Nucleus accumbens (tissue), 56 donors: ENCODE measurements at places on chromosomes 7 and 10.
A peak's percentile ranks its signal among the peaks of the same experiment; 100 is the strongest.

- no peak for DNase-seq
Observed at GRCh38 chr7:85230623-85231022, 43.8 kb upstream of the SEMA3D start.

DNA sequence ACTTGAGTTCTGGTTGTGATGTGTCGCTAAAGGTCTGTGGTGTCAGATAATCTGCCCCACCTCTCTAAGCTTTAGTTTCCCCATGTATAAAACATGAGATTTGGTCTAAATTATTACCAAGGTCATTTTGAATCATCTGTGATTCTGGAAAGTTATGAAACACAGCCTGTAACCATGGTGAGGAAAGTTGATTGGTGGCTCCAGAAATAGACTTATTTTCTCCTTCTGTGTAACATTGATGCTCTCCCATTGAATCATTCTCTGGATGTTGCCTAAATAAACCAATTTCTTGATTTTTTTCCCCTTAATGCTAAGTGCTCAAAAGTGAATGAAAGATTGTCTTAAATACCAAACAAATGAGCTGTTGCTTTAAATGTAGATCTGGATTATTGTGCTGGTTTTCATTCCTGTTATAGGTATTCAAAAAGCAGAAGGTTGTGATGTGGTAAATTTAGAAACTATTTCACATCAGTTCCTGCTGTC is 30.0 kb upstream of the PCGF5 start:
- DNase-seq: no peak

GRCh38 chr10:6128591-6129251 is 39.9 kb downstream of the RBM17 start:
- DNase-seq: no peak

GRCh38 chr10:106866244-106866845 is 298.2 kb downstream of the SORCS1 start:
- no peak for DNase-seq

GRCh38 chr10:78752221-78752620 is 316.5 kb upstream of the ZMIZ1 start:
- no peak for DNase-seq

GRCh38 chr10:113177936-113178335 is 227.9 kb downstream of the TCF7L2 start:
- DNase-seq: no peak

GRCh38 chr10:101686133-101686925 is 8.6 kb downstream of the FBXW4 start:
- DNase-seq: no peak

DNA sequence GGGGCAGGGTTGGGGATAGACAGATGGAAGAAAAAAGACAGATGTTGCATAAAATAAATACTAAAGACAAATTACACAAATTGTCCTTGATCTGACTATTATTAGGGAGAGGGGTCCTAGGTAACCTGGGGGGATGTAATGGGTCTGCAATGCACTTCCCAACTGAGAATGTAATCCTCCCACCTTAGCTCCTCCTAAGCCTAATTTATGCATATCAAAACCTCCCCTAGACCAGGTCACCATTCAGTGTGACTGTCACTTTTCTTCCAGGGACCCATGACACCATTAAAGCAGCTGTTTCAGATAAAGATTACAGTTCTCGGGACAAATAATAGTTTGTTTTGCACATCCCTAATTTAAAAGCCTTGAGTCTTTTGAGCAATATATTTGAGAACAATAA is 133.9 kb upstream of the FEZF1 start:
- DNase-seq: no peak

DNA sequence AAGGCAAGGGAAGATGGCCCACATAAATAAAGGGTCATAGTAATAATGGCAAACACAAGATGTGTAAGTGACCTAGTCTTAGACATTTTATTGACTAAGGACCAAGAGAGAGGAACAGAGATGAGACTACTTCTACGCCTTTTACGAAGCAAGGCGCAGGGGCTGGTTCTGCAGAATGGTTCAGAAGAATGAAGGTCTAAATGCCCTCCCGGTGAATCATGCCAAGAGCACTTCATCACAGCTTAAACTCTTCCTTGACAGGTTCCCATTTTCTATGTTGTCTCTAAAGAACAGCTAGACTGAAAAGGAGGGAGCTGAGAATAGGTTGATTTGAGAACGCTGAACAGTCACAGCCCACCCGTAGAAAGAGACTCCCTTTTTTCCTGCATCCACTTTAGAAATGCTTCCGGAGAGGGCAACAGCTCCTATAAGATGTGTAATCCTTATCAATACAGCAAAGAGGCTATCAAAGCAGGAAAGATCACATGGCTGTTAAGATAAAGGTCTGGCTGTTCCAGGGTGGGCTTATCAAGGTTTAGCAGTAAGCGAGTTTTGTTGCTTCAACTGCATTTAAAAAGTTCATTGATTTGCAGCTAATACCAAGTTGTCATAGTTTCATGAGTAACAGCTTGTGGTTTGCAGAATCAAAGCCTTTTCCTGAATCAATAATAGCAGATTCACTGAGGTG is 93.4 kb upstream of the AUTS2 start:
- no peak for DNase-seq

DNA sequence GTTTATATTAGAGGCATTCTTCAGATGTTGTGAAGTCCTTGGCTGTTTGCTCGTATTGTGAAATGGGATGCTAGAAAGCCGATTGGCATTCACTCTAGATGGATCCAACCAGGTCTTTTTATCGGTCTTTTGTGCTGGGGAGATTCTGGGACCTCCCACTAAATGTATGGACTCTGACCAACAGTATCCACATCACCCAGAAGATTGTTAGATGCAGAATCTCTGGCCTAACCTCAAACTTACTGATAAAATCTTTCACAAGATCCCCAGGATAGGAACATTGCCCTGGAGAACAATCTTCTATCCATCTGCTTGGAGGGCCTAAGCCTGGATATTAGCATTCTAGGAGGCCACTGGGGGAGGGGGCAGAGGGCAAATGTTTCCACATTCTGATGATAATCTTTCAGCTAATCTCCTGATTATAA is 160.9 kb downstream of the PLXDC2 start:
- no peak for DNase-seq

- DNase-seq: no peak
Observed at GRCh38 chr7:80139236-80139635, 4.6 kb downstream of the GNAI1 start.

- no peak for DNase-seq
Observed at GRCh38 chr10:103833731-103834365, 21.5 kb downstream of the SH3PXD2A start.

- no peak for DNase-seq
Observed at GRCh38 chr7:42877862-42878261, 34.0 kb downstream of the C7orf25 start.

GRCh38 chr7:37820708-37821468 is 27.5 kb upstream of the NME8 start:
- DNase-seq: no peak

DNA sequence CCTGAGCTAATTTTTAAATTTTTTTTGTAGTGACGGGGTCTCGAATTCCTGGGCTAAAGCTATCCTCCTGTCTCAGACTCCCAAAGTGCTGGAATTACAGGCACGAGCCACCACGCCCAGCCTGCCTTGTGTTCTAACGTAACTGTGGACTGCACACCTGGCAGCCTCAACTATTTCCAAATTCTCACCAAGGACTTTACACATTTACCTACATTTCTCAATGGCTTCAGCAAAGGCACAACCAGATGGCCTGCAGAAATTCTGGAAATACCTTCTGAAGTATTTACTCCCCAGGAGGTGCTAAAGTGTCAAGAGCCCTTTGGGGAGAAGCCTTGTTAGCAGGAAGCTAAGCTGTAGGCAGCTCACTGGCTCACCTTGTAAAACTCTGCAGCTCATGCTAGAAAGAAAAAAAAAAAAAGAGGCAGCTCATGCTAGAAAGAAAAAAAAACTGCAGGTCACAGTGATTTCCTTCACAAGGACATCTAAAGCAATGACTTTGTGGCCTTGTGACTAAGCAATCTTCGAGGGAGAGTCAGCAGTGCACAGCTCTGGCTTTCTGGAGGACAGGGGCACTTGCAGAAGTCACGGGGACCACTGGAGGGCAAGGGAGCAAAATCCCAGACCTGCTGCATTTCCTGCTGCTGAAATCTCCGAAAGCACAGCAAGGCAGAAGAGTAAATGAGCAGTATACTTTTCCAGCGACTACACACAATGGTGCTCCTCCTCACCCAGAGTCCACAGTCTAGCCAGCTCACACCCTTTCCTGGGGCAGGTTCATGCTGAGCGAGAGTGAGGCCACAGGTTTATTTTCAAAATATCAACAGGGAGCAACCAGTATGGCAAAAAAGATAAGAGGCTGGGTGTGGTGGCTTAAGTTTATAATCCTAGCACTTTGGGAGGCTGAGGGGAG is 40.4 kb downstream of the BAIAP2L1 start:
- DNase-seq: no peak

- peak; percentile 33 for DNase-seq
Observed at GRCh38 chr7:47991741-47992311, 12.4 kb upstream of the HUS1 start.

GRCh38 chr7:134709197-134709596 is 62.5 kb downstream of the BPGM start:
- no peak for DNase-seq

DNA sequence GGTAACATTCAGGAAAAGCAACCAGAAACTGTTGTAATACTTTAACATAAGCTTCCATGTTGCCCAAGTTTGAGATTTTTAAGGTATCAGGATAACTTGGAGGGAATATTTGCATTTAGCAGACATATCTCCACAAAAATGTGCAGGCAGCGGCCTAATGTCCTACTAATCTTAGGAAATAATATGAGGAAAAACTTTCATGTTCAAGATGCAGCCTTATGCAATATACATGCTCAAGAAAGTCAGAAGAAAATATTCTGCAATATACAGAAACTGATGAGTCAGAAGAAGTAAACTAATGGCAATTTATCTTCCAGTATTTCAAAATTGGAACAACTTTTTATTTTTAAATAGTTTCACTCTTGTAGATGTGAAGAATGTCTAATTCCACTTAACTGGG is 463.2 kb upstream of the C7orf33 start:
- DNase-seq: no peak

- no peak for DNase-seq
Observed at GRCh38 chr7:42244828-42245227, 7.8 kb upstream of the GLI3 start.

DNA sequence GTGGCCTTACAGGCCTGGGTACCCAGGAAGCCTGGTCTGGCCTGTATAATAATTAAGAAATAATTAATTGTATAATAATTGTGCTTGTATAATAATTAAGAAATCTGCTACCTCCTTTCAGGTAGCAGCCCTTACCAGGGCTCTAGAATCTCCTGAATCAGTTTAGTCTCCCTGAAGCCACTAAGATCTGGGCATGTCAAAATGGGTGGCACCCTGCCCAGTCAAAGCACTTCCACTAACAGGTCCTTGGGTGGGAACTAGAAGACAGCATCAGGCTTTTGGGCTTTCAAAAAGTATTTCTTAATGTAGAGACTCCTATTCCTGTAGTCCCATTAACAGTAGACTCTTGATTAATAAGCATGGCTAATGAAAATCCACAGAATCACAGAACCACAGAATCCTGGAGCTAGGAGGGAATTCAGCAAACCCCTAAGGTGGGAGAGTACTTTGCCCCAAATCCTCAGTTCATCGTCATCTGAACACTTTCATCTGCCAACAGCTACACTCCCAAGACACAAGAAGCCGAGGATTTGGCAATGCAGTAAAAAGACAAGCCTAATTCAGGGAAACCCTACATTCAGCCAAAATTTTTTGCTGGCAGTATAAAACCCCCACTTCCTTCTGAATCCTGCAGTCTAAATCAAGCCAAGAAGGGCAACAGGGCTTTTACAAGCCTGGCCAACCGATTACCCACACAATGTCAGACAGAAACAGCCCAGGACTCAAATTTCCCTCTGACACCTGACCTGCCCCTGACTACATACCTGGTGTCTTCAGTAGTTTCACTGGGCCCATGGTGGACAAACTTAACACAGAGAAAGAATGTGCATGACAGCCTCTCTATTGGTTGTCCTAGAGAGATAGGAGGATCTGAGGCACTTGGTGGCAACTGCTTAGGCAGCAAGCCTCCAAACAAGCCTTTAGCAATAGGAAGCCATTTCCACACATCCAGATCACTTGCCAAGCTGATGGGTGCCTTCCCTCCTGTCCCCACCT is 5.9 kb upstream of the IL6 start:
- DNase-seq: no peak

DNA sequence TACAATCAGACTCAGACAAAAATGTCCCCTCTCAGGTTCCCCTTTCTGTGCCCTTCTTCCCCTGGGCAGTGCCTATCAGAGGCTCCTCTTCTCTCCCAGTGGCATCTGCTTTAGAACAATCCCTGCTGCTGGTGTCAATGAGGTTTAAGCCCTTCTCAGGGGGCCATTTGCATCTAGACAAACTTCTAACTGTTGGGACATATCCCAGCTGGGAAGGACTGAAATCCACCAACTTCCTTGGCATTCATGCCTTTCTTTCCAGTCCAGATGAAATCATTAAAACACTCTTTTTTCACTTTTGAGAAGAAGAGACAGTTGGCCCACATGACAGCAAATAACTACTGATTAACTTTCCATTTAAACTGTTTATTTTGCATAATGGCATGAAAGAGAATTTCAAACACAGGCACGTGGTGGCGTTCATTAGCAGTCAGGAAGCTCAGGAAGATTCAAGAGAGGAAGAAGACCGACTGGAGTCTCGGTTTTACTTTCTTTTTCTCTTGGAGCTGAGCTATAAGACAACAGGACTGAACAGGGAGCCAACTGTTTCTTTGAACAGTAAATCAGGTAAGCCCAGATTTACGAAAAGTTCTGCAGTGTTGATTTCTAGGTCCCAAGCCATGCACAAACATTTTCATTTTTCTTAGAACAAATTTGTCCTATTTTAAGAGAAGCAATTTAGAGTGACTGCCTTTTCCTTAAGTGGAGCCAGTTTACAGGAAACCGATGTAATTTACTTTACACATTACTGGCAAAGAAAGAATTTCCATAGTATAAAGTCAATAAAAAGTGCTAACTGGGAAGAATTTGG is at the start of gene GIMAP2:
TSS of gene GIMAP2 (plus strand) at position 488 of the 811 bp plus-strand sequence. CDS start 1,354 bp downstream, outside the sequence.
- no peak for DNase-seq

- no peak for DNase-seq
Observed at GRCh38 chr7:12434012-12434642, 30.5 kb upstream of the VWDE start.

DNA sequence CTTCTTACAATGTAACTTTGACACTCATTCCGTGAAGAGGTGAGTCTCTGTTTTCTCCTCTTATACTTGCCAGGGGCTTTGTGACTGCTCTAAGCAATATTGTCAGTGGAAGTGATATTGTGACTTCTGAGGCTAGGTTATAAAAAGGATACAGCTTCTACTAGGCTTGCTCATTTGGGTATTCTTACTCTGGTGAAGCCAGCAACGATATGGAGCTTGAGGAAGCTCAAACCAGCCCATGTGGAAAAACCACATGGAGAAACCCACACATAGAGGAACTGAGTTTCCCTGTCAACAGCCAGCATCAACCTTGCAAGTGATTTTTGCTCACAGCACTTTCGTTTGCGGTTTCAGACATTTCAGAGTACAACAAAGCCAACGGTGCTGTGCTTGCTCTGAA is 149.6 kb upstream of the SEMA3E start:
- no peak for DNase-seq

GRCh38 chr7:28330384-28331070 is 81.8 kb upstream of the CREB5 start:
- DNase-seq: no peak

GRCh38 chr10:27464993-27465392 is 39.1 kb upstream of the RAB18 start:
- DNase-seq: no peak

GRCh38 chr10:127278001-127278400 is 81.6 kb upstream of the INSYN2A start:
- no peak for DNase-seq

GRCh38 chr7:126657599-126658358 is 595.0 kb downstream of the GRM8 start:
- no peak for DNase-seq
